ENCODE measurements at places on chromosomes 5 and 9.

GRCh38 chr5:96957254-96958049 is 21.6 kb downstream of the LNPEP start:
- H3K4me3 ChIP-seq: peak overlapping the region; percentile 2
- H3K36me3 ChIP-seq: no peaks in the 10 kb centered on the region
- no peak for DNase-seq
- H3K27ac ChIP-seq: peak overlapping the region; percentile 48

- no peak overlapping the region for H3K27ac ChIP-seq
- H3K27me3 ChIP-seq: no peaks in the 10 kb centered on the region
- no peaks in the 10 kb centered on the region for H3K36me3 ChIP-seq
- no peaks in the 10 kb centered on the region for H3K4me1 ChIP-seq
- H3K4me3 ChIP-seq: no peak overlapping the region
These were observed 32.0 kb upstream of the AKNA start for GRCh38 chr9:114419796-114420195.

DNA sequence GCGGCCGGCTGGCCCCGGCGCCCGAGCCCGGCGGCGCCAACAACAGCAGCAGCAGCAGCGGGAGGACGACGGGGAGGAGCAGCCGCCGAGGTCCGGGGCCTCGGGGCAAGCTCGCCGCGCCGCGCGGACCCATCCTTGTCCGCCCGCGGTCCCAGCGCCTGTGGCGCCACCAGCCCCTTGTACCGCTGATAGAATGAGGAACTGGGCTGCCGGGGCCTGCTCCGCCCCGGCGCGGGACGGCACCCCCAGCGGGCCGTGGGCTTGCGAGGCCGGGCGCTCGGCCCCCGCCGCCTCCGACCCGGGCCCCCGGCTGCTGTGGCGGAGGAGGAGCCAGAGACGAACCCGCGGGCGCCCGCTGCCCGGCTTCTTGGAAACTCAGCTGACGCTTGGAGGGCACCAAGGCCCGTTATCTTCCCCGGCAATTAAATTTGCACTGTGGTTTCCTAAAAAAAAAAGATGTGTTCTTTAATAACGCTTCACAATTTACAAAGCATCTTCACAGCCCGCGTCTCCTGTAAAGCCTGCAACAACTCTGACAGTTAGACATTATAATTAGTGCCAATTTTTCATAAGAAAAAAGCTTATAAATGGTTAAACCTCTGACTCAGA is at the start of gene ARSB:
Gene ARSB, minus strand, starts transcription at position 195 of the 609 bp plus-strand sequence. Its CDS starts 62 bp downstream, at position 133.
- H3K27me3 ChIP-seq: no peaks in the 10 kb centered on the region
- H3K27ac ChIP-seq: peak within 1 kb of the TSS; percentile 76
- DNase-seq: peak; percentile 9
- H3K4me1 ChIP-seq: peaks cover 5% of the 10 kb centered on the region
- no peaks in the 10 kb centered on the region for H3K36me3 ChIP-seq
- H3K4me3 ChIP-seq: peak within 1 kb of the TSS; percentile 79

DNA sequence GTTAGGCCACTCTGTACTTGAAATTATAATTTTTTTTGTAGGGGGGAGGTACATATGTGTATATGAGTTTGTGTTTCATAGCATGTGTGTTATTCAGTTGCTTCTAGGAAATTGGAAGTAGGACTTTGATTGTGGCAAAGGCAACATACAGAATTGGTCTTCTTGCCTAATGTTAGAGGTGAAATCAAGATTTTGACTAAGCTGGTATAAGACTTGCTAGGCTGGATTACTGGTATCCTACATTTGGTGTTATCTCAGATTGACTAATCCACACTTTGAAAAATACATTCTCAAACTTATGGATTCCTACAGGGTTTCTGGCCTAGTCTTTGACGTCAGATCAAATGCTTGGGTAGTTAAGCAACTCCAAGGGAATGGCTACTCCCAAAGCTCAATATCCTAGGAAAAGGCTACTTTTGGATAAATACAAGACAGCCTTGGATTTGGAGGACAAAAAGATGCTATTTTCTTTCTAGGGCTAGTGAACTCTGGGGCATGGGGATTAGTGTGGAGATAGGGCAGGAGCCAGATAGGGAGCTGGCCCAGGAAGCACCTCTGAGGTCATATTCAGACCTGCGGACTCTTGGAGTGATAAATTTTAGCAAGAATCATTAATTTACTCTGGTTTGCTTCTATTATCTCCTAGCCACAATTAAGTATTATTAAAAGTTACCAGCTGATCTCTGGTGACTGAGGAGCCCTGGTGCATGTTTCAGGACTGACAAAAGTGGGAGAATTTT is 144.0 kb upstream of the RPS23 start:
- DNase-seq: no peak
- H3K4me1 ChIP-seq: no peaks in the 10 kb centered on the region
- H3K27ac ChIP-seq: no peak overlapping the region
- no peaks in the 10 kb centered on the region for H3K27me3 ChIP-seq
- no peak overlapping the region for H3K4me3 ChIP-seq
- H3K36me3 ChIP-seq: no peaks in the 10 kb centered on the region

- H3K4me3 ChIP-seq: no peak overlapping the region
- H3K27me3 ChIP-seq: no peaks in the 10 kb centered on the region
- no peaks in the 10 kb centered on the region for H3K4me1 ChIP-seq
- no peak overlapping the region for H3K27ac ChIP-seq
- no peaks in the 10 kb centered on the region for H3K36me3 ChIP-seq
These were observed 40.9 kb upstream of the PWWP2A start for GRCh38 chr5:160159991-160160792.

DNA sequence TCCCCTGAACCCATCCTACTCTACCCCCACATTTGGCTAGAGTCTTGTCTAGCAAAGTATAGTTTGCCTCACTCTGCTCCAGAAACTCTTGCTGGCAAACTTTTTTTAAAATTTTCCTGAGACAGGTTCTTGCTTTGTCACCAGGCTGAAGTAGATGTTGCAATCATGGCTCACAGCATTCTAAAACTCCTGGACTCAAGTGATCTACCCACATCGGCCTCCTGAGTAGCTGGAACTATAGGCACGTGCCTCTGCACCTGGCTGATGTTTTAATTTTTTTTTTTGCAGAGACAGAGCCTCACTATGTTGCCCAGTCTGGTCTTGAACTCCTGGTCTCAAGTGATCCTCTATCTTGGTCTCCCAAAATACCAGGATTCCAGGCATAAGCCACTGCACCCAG is 175.8 kb upstream of the FBXL17 start:
- H3K4me3 ChIP-seq: no peak overlapping the region
- H3K27me3 ChIP-seq: no peaks in the 10 kb centered on the region
- no peaks in the 10 kb centered on the region for H3K36me3 ChIP-seq

DNA sequence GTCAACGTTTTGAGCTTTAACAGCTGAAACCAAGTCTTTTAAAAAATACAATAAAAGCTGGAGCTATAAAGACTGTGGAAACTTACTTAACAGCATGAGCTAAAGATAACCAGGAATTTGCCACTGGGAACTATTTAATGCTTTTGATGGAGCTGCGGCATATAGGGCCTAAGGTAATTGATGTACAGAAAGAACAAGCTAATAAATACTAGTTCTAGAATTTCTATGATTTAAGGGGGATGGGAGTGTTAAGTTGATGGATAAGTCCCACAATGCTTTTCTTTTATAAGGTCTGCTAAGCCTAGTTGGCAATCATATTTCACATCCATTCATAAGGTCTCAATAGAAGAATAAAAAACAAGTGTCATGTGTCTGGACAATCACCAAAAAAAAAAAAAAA is 334.0 kb upstream of the DMAC1 start:
- H3K4me3 ChIP-seq: no peak overlapping the region
- H3K36me3 ChIP-seq: no peaks in the 10 kb centered on the region
- no peak overlapping the region for H3K27ac ChIP-seq

GRCh38 chr5:40052808-40053207 is 626.9 kb upstream of the PTGER4 start:
- DNase-seq: no peak
- H3K27me3 ChIP-seq: no peaks in the 10 kb centered on the region

DNA sequence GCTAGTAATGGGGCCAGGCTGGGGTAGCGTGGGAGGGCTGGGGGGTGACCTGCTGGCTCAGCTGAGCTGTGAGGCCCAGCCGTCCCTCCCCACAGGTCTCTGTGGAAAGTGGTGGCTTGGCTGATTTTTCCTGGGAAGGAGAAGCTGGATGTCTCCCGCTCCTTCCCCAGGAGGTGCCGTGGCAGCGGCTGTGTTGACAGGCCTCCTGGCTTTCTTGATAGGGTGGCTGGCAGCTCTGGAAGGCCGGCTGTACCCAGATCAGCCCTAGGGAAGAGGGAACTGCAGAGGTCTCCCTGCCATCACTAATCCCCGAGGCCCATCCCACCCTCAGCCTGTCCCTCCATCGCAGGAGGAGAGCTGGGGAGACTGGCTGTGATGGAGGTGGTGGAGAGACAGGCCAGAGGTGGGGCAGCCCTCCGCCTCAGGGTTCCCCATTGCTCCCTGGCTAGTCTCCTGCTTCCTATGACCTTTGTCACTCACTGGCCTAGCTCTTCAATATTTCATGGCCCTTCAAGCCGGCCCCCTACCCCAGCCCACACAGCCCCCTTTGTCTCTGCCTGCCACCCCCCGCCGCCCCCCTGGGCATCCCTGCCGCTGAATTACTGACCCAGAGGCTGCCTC is 6.8 kb downstream of the CXXC5 start:
- no peak overlapping the region for H3K27ac ChIP-seq
- no peak overlapping the region for H3K4me3 ChIP-seq
- peaks cover 3% of the 10 kb centered on the region for H3K27me3 ChIP-seq
- H3K36me3 ChIP-seq: no peaks in the 10 kb centered on the region

- H3K4me1 ChIP-seq: no peaks in the 10 kb centered on the region
- H3K4me3 ChIP-seq: no peak overlapping the region
- no peaks in the 10 kb centered on the region for H3K36me3 ChIP-seq
- DNase-seq: no peak
These were observed 21.5 kb upstream of the RNF20 start for GRCh38 chr9:101512116-101512515.

DNA sequence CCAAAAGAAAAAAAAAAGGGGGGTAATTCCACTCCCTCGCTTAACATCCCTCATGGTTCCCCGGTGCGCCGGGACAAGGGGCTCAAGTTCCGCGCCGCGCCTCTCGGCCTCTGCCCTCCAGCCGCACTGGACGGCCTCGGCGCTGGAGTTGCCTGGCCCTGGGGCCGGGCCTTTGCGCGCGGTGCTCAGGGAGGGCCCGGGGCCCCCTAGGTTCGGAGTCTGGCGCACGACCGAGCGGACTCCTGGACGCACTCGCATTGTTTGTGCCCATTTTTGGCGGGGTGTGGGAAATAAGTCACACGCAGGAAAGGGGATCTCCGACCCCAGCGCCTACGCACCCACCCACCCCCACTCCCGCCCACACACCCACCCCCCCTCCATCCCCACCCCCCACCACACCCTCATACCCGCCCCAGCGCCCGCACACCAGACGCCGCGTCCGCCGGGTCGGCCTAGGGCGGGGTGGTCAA is 381 bp downstream of the MED22 start:
- H3K4me1 ChIP-seq: peaks cover 19% of the 10 kb centered on the region
- peak overlapping the region; percentile 93 for H3K4me3 ChIP-seq
- peak; percentile 34 for DNase-seq
- no peaks in the 10 kb centered on the region for H3K27me3 ChIP-seq
- H3K27ac ChIP-seq: peak overlapping the region; percentile 98

DNA sequence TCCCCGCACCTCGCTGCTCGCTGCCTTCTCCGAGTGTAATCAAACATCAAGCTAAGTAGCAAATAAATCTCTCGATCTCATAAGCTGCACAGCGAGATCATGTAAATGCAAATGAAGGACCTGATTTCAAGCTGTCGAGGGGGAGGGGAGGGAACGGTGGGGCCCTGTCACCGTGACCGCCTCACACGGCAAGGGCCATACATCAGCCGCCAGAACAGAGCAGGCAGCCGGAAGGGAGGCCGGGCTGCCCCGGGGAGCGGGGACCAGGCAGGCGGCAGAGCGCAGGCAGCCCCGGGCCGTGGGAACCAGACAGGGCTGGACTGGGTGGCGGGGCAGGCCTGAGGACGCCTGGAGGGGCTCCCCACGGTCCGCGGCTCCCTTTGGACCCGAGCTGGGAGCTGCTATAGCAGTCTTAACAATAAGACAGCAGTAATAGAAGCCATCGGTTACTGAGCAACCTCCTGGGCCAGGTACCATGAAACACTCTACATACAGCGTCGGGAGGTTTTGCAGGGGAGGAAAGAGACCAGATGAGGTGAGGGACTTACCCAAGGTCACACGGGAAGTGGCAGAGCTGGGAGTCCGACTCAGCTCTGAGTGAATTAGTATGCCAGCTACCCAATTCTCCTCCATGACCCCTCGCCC is 76.8 kb downstream of the CFAP77 start:
- no peak overlapping the region for H3K27ac ChIP-seq
- peaks cover 8% of the 10 kb centered on the region for H3K27me3 ChIP-seq
- H3K36me3 ChIP-seq: no peaks in the 10 kb centered on the region
- H3K4me1 ChIP-seq: peaks cover 22% of the 10 kb centered on the region
- peak; percentile 6 for DNase-seq
- no peak overlapping the region for H3K4me3 ChIP-seq

DNA sequence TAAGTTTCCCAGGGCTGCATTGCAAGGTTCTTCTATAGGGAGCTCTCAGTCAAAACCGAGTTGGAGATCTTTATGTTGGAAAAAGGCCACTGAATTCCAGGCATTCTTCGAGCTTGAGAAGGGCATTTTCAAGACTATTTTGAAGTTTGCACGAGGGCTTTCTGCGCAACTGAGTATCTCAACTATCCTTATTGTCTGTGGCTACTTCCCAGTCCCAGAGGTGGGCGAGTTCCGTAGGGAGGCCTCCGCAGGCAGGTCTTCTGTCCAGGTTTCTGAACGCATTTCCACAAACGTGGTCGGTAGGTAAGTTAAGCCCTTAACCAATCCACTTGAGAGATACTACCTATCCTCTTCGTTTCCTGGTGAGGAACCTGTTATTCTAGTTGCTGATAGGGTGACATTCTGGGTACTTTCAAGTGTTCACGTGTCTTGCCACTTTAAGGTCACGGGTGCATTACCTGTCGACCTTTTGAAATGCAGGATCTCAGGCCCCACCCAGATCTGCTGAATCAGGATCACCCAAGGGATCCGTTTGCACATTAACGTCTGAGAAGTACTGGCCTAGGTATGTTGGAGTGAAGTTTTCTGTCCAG is 51.4 kb upstream of the TJP2 start:
- H3K4me1 ChIP-seq: peaks cover 7% of the 10 kb centered on the region
- no peak for DNase-seq
- peak overlapping the region; percentile 49 for H3K27ac ChIP-seq
- H3K36me3 ChIP-seq: no peaks in the 10 kb centered on the region
- H3K27me3 ChIP-seq: no peaks in the 10 kb centered on the region

GRCh38 chr9:88965473-88965872 is 25.8 kb upstream of the S1PR3 start:
- H3K36me3 ChIP-seq: no peaks in the 10 kb centered on the region
- no peaks in the 10 kb centered on the region for H3K27me3 ChIP-seq
- no peak overlapping the region for H3K4me3 ChIP-seq
- no peak for DNase-seq
- no peak overlapping the region for H3K27ac ChIP-seq
- H3K4me1 ChIP-seq: no peaks in the 10 kb centered on the region

- DNase-seq: no peak
- no peaks in the 10 kb centered on the region for H3K36me3 ChIP-seq
- H3K4me3 ChIP-seq: no peak overlapping the region
- H3K27ac ChIP-seq: no peak overlapping the region
These were observed 360.6 kb downstream of the MTRR start for GRCh38 chr5:8229551-8229950.

DNA sequence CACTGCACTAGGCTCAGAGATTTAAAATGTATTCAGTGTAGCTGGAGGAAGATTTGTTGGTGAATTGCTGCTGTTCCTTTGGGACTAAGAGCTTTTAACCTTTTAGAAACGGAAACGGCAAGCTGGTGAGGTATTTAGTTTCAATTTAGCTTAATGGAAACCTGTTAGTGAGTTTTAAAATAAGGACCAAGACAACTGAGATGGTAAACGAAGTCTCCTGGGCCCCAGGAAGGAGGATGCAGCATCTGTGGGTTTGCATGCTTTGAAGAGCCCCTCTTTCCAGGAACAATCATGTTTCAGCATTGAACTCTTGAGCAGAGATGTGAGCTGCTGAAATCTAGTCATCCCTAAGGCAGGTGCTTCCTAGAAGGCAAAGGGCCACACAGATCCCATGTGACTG is 16.5 kb downstream of the DNAI1 start:
- no peaks in the 10 kb centered on the region for H3K27me3 ChIP-seq
- H3K27ac ChIP-seq: no peak overlapping the region
- H3K36me3 ChIP-seq: no peaks in the 10 kb centered on the region

Data from naive thymus-derived CD4-positive, alpha-beta T cell (primary cell).